ENCODE measurements at places on chromosomes 2 and 18. TPM values are rescaled to one million over a fixed set of nuclear protein-coding genes. Genes with fewer than 3 reads are reported as not detected.
A peak's percentile ranks its signal among the peaks of the same experiment; 100 is the strongest.

DNA sequence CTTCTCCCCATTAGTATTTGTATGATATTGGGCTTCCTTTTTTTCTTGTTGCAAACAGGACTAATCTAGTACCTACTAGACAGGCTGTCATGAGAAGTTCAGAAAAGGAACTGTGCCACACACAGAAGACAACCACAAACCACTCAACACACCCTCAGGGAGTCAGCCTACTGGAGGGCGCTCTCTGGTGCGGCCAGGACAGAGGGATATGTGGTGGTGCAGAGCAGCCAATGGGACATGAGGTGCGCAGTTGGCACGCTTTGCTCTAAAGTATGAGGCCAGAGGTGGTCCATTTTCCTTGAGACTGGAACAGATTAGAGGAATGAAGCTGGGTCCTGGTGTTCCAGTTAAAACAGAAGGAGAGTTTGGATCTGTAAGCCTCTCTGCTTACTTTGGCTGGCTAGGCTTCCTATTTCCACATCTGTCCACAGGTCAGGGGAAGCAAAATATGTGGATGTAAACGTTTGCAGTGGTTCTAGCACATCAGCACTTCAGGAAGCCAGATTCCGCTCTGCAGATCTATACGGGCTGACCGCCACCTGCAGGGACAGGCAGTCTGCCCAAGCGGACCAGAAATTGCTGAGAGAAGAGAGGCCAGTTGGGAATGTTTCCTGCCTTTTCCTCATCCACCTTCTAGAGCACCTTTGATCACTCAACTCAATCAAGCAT lies 114.1 kb downstream of the GFPT1 start:
- no peak for DNase-seq

Gene PRKAG3
- not detected for total RNA-seq

GRCh38 chr18:52000435-52000834 lies 339.6 kb upstream of the DCC start:
- no peak for DNase-seq

- no peak for DNase-seq
These were observed 481.9 kb downstream of the TMX3 start for GRCh38 chr18:68233018-68233417.

DNA sequence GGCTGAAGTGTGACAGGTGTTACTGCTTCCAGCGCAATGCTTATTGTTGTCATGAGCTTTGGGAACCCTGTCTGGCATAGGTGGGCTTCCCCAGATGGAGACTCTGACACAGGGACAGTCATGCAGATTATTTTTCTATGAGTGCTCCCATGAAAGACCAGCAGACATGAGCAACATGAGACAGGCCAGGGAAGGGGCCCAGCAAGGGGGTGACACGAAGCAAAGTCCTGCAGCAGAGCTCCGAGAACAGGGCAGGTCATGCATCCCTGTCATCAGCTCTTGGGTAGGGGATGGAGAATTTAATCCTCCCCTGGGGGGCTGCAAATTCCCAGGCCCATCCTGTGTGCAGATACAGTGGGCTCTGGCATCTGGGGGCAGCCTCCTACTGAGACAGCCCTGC lies 77.4 kb downstream of the CTAGE1 start:
- DNase-seq: no peak

Gene NETO1
- total RNA-seq: 2.6 TPM

DNA sequence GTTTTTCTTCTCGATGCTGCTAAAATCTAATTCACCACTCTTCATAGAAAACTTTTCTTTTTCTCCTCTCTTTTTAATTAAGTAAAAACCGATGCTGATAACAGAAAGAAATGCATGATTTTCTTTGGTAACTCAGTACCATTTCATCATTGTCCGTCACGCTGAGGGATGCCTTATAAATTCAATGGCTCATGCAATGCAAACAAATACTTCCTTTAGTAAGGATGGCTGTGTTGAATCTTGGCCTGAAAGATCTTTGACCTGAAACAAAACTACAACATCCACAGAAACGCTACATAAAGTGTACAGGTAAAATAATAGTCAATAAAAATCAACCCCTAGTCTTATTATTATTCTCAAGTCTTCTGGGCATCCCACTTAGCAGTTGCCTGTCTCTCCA lies 261.4 kb downstream of the SLC8A1 start:
- DNase-seq: no peak

Gene GALR1
- total RNA-seq: not detected

GRCh38 chr18:22332590-22332989 lies 85.1 kb downstream of the CTAGE1 start:
- DNase-seq: no peak

DNA sequence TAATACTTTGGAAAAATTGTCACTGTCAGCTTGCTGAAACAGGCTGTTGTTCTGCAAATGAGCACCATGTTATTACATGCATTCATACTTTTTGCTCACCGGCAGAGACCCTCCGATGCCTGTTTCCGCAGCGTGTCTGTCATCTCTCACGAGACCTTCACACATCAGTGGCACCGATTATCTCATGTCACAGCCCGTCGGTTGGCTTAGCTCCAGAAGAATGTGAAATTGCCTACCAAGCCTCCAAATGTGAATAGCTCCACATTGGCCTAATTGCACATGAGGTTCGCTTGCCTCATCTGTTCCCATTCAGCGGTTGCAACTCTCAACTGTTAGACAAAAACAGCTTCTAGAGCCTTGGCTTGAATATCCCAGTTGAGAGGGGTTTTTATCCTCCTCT lies 233.0 kb downstream of the ACTR3 start:
- DNase-seq: no peak

Gene STPG4
- not detected for total RNA-seq

Gene GPR39
- total RNA-seq: 13.2 TPM

DNA sequence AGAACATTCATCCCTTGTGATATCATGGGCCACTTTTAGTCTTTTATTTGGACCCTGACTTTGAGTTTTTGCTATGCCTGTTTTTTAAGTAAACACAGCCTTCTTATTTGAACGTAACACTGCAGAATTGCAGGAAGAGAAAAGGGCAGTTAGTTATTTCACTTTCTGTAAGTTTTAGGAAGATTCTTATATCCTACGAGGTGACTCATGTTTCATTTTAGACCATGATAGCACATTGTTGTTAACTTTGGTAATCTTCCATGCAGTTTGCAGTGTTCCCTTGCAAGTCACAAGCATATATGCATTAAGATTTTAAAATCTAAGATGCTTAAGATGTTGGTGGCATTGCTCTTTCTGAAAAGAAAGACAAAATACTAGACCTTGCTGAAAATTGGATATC lies 128.6 kb upstream of the EPC2 start:
- no peak for DNase-seq

Gene DYNC2LI1
- 35.6 TPM for total RNA-seq

- DNase-seq: no peak
These were observed 24.9 kb upstream of the YWHAQ start for GRCh38 chr2:9655441-9656269.

DNA sequence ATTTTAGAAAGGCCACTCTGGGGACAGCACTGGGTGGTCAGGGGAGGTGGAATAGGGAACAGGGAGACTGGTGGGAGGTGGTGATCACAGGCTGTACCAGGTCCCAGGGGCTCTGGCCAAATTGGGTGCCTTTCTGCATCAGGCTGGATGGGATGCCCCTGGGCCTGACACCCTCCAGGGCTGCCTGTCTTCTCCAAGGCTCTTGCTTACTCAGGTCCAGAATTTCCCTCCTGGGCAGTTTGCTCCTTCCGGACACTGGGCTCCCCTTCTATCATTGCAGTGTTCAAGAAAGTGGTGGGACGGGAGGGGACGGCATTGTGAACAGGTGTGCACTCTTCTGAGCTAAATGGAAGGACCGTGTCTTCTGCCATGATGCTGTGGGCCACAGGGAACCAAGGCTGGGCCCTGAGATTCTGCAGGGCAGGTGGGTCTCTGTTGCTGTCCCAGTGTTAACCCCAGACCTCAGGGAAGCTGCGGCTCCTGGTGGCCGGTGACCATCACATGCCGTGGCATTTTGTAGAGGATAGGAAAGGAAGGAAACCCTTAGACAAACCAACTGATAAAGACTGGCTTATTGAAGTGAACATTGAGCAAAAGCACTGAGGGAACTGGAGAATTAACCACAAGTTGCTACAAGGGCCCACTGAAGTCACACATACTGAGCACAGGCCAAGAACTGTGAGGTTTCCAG lies 93.7 kb upstream of the HS6ST1 start:
- peak; percentile 24 for DNase-seq

- DNase-seq: no peak
These were observed 38.0 kb downstream of the VSNL1 start for GRCh38 chr2:17578466-17578928.

DNA sequence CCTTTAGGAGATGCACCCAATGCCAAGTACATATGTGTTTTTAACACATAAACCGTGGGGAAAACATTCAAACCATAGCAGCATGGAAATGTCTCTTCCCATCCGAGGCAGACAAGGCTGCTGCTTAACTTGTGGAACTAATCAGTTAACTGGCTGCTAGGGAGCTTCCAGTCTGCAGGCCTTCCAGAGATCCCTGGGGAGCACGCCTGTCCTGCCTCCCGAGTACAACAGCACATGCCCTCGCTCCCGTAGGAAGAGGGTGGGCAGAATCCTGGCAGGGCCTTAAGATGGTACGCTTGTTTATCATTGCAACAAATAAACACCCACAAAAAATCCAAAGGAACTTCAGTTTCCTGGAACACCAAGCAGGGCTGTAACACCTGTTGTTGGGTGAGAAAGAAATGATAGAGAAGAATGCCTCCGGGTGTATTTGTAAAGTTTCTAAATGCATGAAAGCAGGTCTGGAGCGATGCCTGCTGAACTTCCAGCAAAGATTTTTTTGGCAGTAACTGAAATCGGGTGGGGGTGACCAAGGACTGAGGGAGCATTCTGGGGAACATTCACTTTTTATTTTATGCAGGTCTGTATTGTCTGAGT lies 56.2 kb downstream of the EDAR start:
- DNase-seq: no peak

Gene GLI2
- 9.8 TPM for total RNA-seq

GRCh38 chr2:73078457-73079411 lies 7.2 kb upstream of the SFXN5 start:
- no peak for DNase-seq

DNA sequence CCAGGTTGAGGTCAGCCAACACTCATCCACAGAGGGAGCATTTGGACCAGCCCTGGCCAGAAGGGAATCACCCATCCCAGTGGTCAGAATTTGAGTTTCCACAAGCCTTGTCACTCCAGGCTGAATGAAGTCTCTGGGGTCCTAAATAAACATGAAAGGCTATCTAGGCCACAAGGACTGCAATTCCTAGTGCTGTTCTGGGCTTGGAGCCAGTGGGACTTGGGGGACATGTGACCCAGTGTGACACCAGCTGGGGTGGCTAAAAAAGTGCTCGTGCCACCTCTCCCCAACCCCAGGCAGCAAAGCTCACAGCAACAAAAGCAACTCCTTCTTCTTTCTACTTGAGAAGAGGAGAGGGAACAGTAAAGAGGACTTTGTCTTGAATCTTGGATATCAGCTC lies 91.7 kb downstream of the MDH1 start:
- no peak for DNase-seq

DNA sequence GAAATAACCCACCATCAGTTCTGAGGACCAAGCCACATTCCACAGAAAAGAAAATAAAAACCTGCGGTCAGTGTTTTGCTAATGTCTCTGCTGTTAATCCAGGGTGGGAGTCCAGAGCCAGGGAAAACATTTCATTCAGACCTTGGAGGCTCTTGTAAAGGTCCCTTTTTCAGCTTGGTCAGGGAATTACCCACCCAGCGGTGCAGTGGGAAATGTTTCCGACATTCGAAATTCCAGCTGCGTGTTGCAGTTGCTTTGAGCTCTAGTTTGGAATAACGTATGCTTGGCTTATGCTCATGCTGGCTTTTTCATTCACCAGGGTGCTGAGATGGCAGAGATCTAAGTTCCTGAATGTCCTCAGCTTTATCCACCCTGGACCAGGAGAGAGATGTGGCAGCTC lies 219.1 kb downstream of the TRIB2 start:
- DNase-seq: no peak

- no peak for DNase-seq
These were observed 116.1 kb upstream of the GPC1 start for GRCh38 chr2:240319221-240319854.

GRCh38 chr2:89844221-89844943 lies 1152.9 kb downstream of the RPIA start:
- DNase-seq: no peak

Gene CAPN13
- total RNA-seq: 67.4 TPM

Gene CACNB4
- total RNA-seq: 3.3 TPM

DNA sequence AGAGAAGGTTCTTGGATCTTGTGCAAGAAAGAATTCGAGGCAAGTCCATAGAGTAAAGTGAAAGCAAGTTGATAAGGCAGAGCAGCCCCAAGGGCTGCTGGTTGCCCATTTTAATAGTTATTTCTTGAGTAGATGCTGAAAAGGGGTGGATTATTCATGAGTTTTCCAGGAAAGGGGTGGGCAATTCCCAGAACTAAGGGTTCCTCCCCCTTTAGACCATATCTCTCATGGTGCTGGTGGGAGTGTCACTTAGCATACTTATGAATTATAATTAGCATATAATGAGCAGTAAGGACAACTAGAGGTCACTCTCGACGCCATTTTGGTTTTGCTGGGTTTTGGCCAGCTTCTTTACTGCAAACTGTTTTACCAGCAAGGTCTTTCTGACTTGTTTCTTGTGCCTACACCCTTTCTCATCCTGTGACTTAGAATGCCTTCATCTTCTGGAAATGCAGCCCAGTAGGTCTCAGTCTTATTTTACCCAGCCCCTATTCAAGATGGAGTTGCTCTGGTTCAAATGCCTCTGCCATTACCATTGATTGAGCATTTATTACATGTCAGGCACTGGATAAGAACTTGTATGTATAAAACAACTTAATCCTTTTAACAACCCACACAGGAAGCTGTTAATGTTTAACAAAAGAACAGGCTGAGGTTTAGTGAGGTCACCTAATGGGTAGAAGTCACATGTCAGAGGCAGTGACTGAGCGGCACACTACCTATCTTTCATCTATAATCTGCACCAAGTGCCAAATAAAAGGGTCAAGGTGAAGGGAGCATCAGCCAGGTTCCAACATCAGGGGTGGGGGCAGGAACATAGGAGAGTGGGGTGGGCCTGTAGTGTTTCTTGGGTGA lies 250.9 kb downstream of the ICOS start:
- no peak for DNase-seq

- no peak for DNase-seq
These were observed 23.9 kb downstream of the SP5 start for GRCh38 chr2:170739048-170739447.

Gene TEKT4
- not detected for total RNA-seq

- DNase-seq: peak; percentile 36
These were observed 65.5 kb downstream of the BIN1 start for GRCh38 chr2:127041259-127041970.

DNA sequence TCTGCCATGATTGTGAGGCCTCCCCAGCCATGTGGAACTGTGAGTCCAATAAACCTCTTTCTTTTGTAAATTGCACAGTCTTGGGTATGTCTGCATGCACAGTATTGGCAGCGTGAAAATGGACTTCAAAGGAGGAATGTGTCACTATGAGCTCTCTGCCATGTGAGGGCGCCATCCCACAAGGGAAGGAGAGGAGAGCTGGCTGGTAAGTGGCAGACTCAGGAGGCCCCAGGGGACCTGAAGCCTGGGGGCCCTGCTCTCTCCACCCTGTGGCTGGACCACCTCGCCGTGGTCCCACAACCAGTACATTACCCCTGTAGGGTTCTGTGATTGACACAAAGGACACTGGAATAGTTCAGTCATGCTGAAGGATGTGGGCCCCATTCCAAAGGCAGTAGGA lies 122.1 kb downstream of the RPIA start:
- no peak for DNase-seq

Measured in ureter (tissue), 1 donor.